ENCODE measurements at places on chromosomes 5 and 9. TPM values are rescaled to one million over a fixed set of nuclear protein-coding genes. Genes with fewer than 3 reads are reported as not detected.

Gene KCNV2
- total RNA-seq, result not detected

Gene TLX3
- not detected for total RNA-seq

Gene TLE1
- 77.6 TPM for total RNA-seq

Gene CYSRT1
- total RNA-seq, result 3.5 TPM

Gene IFNA13
- not detected for total RNA-seq

Gene KIAA1958
- total RNA-seq, result 2.4 TPM

Gene LCN10
- total RNA-seq, result not detected

Gene EPB41L4B
- total RNA-seq, result 9.5 TPM

Gene RMND5B
- 30.4 TPM for total RNA-seq

Gene MAMDC2
- total RNA-seq, result 0.25 TPM

Gene NAIP
- total RNA-seq, result 0.63 TPM

Gene ARL14EPL
- 0.07 TPM for total RNA-seq

Gene CBY3
- total RNA-seq, result not detected

Gene MYMK
- total RNA-seq, result not detected

Gene CCDC152
- not detected for total RNA-seq

Gene NDST1
- total RNA-seq, result 59.2 TPM

Gene PCDHA9
- not detected for total RNA-seq

Gene TNFSF15
- total RNA-seq, result 0.41 TPM

Gene EIF4E1B
- not detected for total RNA-seq
